ENCODE measurements at places on chromosomes 6 and 20. TPM values are rescaled to one million over a fixed set of nuclear protein-coding genes. Genes with fewer than 3 reads are reported as not detected.

Gene BPIFB2
- total RNA-seq, result not detected

Gene TBX18
- 17.2 TPM for total RNA-seq

Gene COL9A3
- 0.87 TPM for total RNA-seq

Gene SMAP1
- 11.1 TPM for total RNA-seq

Gene ADGB
- total RNA-seq, result not detected

Gene PRR18
- not detected for total RNA-seq

Gene IMPG1
- not detected for total RNA-seq

Gene TMEM242
- total RNA-seq, result 6.9 TPM

Gene CCN6
- total RNA-seq, result not detected

Gene ZNF391
- total RNA-seq, result 0.36 TPM

Gene EPPIN
- total RNA-seq, result not detected

Gene PGC
- total RNA-seq, result not detected

Gene VEGFA
- 33.1 TPM for total RNA-seq

Gene JAG1
- 54.7 TPM for total RNA-seq

Gene PTCRA
- total RNA-seq, result not detected

All from A549 treated with RU486 at 1 μM for 4 hours (cell line).